ENCODE measurements at places on chromosomes 12 and 14.

DNA sequence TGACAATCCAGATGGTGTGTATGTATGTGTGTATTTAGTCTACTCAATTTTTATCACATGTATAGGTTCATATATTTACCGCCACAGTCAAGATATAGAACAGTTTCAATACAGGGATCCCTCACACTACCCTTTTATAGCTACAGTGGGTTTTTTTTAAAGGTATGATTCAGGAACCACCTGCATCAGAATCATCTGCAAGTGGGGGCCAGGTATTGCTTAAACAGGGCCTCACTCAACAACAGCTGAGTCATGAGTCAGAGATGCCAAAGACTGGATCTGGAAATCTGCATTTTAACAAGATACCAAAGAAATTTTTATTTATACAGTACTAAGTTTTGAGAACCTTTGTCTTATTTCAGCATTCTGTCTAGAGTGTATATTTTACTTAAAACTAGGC, 117.6 kb downstream of the SLC35F4 start:
- no peak for DNase-seq

DNA sequence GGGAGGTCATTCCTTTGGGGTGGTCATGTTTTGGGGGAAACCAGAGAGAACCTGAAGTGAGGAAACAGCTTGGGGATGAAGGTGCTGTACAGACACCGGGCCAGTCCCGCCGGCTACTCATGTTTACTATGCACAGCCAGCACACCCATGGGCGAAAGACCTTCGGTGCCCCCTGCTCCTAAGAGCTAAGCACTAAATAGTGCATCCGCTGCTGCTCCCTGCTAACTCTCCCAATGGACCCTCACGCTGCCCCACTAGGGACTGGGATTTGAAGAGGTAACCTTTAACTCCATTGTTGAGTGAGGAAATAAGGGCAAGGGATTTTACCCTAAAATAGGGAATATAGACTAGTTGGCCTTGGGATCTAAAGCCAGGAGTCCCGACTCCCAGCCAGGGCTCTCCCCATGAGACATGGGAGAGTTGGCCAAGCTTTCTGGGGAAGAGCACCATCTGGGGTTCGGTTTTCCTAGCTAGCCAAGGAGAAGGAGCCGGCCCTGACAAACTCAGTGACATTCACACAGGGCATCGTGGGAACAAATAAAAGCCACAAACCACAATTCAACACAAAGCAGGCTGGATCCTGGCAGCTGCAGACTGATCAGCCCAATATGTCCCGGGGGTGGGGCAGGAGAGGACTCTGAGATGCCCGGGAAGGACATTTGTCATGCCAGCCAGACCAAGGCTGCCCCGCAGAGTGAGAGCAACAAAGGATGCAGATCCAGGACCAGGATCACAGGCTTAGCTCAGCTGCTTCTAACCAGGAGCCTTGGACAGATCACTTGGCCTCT, 91.7 kb downstream of the SINHCAF start:
- no peak for DNase-seq

DNA sequence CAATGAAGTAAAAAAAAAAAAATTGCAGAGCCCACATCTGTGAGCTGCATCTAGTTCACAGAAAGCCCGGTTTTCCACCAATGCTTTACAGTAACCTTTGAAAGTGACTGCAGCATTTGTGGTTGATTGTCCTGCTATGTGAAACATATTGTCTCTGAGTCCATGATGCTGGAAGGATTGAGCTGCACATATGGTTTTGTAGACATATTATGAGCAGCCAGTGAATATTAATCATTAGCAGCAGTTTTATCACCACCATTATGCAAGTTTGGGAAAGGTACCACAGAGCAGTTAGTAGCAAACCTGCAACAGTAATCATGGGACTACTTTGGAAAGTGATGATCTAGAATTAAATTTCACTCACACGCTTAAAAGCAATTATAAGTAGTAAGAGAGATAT, 151.5 kb upstream of the PRICKLE1 start:
- no peak for DNase-seq

DNA sequence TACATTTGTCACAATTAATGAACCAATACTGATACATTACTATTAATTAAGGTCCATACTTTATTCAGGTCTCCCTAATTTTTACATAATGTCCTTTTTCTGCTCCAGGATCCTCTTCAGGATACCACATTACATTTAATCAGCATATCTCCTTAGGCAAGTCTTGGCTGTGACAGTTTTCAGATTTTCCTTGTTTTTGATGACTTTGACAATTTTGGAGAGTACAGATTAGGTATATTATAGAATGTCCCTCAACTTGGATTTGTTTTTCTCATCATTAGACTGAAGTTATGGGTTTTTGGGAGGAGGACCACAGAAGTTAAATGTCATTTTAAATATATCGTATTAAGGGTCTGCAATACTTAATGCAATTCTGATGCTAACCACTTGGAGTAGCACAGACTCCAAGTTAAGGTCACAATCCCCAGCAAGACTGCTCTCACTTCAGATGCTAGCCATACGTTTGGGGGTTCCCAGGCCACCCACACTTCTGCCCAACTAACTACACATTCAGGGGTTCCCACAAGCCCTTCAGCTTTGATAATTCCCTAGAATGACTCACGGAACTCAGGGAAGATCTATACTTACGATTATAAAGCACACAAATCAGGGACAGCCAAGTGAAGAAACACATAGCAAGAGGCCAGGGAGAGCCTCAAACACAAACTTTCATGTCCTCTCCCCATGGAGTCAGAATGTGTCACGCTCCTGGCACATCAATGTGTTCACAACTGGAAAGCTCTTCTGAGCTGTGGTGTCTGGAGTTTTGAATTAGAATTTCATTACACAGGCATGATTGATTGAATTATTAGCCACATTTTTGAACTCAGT, 17.0 kb upstream of the NUBPL start:
- DNase-seq: no peak

GRCh38 chr12:32423559-32423958, 24.2 kb downstream of the FGD4 start:
- no peak for DNase-seq

GRCh38 chr12:129614221-129614885, 289.5 kb downstream of the TMEM132D start:
- no peak for DNase-seq

GRCh38 chr12:41277100-41277945, 89.2 kb downstream of the PDZRN4 start:
- no peak for DNase-seq

GRCh38 chr14:64871344-64871743, 8.4 kb downstream of the SPTB start:
- DNase-seq: no peak

DNA sequence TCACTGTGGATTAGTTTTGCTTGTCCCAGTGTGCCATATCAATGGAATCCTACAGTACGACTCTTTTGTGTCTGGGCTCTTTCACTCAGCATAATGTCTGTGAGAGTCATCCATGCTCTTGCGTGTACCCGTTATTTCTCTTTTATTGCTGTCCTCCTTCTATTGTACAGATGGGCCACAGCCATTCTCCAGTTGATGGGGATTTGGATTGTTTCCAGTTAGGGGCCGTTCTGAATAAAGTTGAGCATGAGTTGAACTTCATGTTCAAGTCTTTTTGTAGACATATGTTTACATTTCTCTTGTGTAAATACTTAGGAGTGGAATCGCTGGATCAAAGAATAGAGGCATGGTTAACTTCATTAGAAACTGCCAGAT, 38.3 kb downstream of the MYO1H start:
- DNase-seq: no peak

DNA sequence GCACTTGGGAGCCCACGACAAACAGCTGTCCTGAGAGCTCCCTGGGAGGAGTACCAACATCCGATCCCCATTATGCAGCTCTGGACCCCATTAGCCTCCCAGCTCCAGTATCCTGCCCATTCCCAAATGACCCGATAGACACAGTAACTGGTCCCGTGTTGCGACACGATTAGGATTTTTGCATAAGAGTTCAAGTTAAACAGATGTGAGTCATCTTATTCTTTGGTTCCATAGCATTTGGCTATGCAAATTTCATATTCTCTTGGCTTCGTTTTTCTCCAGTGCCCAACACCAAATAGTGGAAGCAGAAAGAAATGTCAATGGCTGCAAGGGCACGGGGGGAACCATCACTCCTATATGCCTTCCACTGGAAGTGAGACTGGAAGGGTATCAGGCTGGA, 43.0 kb upstream of the LRRC10 start:
- DNase-seq: no peak

DNA sequence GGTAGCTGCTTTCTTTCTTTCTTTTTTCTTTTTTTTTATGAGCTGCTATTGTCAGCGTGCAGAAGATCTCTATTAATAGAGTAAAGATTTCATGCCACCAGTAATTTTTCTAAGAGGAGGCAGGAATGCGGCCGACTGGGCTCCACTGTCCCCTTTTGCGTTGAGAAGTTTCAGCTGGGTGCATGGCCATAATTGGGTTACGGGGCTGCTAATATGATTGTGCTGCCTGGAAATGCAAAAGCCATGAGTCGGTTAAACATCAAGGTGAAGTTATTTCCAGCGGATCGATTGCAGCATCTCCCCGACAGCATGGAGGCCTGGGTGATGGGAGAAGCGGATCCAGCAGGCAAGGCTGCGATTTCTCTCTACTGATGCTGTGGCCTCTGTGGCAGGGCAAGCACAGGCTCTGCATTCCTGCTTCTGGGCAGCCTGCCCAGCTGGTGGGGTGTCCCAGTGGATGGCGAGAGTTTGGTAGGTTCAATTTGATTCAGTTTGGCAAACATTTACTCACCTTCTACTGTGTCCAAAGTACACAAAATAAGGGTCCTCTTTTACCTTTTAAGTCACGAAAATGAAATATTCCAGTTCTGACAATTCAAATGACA, 54.4 kb upstream of the PRMT8 start:
- DNase-seq: no peak

DNA sequence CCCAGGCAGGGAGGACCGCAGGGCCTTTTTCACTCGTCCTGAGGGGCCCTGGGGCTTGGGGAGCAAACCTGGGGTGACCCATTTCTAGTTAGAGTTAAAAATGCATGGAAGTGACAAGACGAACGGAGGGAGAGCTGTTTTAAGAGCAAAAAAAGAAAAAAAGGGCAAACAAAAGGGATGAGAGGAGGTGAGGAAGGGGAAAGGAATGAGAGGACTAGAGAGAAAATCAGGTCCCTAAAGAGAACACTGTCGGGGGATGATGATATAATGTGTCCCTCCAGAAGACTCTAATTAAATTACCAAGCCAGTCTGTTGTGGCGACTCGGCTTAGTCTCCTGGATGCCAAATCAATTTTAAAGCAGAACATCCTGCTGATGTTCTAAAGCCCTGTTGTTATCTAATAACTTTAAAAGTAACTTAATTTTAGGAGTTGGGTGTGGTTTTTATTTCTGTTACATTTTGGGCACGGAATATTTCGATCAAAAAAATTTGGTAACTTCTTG, 1.1 kb downstream of the ANO6 start:
- DNase-seq: no peak

DNA sequence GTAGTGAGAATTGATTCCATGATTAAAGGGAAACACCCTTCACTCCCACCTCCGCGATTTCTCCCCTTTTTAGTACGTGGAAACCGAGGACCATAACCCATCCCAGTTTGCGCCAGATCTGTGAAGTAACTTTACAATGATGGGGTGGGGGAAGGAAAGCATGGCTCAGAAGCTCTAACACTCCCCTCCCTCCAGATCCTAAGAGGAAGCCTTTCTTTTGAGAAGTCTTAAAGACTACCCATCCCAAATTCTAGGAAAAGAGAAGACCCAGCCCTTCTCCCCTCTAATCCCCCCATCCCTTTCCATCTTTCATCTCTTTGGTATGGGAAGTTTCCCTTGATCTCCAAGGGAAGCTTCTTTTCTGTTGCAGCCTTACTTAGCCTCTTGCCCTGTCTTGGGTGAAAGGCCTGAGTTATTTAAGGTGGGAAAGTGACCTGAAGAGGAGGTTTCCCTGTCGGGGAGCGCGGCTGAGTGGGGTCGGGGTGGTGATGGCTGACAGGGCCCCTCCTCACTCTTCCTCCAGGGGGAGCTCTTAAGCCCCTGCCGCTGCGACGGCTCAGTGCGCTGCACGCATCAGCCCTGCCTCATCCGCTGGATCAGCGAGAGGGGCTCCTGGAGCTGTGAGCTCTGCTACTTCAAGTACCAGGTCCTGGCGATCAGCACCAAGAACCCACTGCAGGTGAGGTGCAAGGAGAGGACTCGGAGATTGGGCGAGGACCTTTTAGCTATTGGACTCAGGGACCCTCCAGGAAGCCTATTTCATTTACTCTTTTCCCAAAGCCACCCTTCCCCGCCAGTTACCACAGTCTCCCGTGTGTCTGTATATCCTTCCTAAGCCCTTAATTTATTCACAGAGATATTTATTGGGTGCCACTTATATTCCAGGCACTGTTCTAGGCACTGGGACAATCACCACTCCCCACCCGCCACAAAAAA, 1.8 kb downstream of the MARCHF9 start:
- peak; percentile 40 for DNase-seq

- DNase-seq: no peak
Observed at GRCh38 chr14:101469382-101470247, 91.7 kb upstream of the DIO3 start.

- no peak for DNase-seq
Observed at GRCh38 chr12:11702959-11703358, 53.5 kb downstream of the ETV6 start.

Measured in stimulated activated CD8-positive, alpha-beta memory T cell treated with anti-CD3 and anti-CD28 coated beads, Interleukin-7, amount 100 ng/mL, for 1 hour (primary cell).